ENCODE measurements at places on chromosomes 12 and 14.
A peak's percentile ranks its signal among the peaks of the same experiment; 100 is the strongest.

DNA sequence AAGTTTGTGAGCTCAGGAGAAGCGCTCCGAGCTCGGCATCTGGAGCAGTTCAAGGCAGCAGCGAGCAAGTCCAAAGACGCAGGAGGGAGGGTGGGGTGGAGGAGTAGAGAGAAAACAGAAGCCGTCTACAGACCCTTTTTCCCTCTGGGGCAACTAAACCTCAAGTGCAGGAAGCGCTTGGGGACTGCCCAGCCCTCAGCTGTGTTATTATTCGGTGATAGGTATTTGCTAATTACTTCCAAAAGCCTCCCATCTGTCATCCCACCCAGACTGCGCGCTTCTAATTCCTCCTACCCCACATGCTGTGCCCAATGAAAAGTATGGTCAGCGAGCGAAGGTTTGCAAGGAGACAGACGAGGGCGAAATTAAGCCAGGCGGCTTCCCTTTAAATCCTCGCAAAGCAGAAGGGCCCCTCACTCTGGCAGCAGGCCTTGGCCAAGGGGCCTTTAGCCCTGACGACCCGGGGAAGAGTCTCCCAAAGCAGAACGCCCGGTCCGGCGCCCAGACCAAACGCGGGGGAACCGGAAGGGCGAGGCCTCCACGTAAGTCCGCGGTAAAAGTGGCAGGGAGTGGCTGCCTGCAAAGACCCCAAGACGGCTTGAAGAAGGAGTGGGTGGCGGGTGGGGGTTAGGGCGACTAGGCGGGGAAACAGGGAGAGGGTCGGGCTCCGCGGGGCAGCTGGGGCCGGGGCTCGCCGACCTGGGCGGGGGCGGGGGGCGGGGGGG lies 507 bp upstream of the CD9 start:
- no peak for DNase-seq

GRCh38 chr12:113874999-113875561 lies 91.0 kb downstream of the RBM19 start:
- no peak for DNase-seq

GRCh38 chr12:51850965-51851299 lies 2.4 kb upstream of the FIGNL2 start:
- DNase-seq: no peak

- DNase-seq: peak; percentile 72
These were observed 46.8 kb downstream of the TMEM117 start for GRCh38 chr12:43882578-43883178.

DNA sequence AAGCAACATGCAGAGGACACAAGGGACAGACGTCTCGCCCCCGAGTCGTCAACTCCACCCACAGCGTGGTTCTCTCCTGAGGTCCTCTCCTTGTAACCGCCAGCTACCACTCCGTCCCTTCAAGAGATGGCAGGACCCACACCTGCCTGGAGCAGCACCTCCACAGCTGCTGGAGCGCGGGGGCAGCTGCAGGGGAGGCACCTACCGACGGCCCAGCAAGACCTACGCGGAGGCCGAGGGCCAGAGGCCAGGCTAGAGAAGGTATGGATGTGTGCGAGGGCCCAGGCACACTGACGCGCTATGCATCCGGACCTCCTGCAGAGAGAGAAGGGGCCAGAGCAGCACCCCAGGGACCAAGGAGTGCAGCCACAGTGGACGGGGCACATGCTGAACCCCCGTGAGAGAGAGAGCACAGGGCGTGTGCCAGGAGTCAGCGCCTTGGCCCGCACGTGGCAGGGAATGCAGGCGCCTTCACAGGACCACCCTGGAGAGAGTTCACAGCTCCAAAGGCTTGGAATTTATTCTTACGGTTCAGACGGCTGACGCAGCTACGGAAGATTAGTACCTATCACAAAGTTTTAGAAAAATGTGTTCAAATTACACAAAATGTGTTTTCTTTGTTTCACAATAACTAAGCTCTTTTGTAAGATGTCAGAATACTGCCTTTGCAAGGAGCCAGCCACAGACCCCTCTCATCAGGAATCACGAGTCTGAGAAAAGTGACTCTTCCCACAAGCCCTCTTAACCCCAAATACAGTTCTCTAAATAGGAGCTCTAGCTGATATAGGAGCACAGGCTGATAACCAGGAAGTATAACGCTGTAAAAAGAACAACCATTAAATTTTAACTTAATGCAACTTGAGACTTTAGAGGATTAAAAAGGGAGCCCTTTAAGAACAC lies 36.8 kb downstream of the CDC42BPB start:
- no peak for DNase-seq

DNA sequence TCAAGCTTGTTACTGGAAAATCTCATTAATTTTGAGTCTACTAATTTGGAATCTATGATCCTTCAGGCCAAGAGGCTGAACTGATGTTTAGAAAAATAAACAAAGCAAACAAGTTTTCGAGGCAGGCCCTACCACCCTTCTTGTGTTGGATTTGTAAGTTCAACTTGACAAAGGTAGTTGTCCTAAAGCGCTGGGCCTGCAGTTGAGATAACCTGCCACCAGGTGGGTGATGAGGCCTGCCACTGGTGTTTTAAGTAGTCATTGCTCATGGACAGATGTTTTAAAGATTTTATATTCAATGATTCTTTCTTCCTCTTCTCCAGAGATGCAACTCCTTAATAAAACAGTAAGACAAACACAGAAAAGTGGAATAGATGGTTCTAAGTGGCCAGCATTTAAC lies 19.4 kb downstream of the ACVRL1 start:
- DNase-seq: no peak

GRCh38 chr12:126914170-126914793 lies 1352.7 kb upstream of the TMEM132C start:
- no peak for DNase-seq

DNA sequence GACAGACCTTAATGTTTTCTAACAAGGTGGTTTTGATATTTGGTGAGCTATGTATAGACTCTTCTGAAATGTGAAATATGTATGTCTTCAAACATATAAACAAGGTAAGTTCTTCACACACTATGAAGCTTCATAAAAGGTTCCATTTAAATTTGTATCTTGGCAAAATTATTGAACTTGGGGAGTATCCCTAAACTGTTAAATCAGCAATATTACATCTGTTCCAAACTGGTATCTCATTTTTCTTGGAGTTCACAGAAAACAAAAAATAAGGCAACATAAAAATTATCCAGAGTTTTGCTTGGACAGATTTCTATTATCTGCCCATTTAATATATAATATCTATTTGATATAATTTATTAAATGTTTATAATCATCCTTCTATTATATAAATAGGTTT lies 62.4 kb downstream of the TAOK3 start:
- no peak for DNase-seq

- no peak for DNase-seq
These were observed 93.9 kb upstream of the OVCH1 start for GRCh38 chr12:29591140-29592020.

- no peak for DNase-seq
These were observed 26.6 kb downstream of the DCN start for GRCh38 chr12:91155990-91156389.

- no peak for DNase-seq
These were observed 526 bp upstream of the MRPL42 start for GRCh38 chr12:93466625-93467350.

GRCh38 chr14:68341411-68342212 lies 451.3 kb downstream of the ZFP36L1 start:
- no peak for DNase-seq

- no peak for DNase-seq
These were observed 102.7 kb upstream of the FKBP4 start for GRCh38 chr12:2692080-2692479.

DNA sequence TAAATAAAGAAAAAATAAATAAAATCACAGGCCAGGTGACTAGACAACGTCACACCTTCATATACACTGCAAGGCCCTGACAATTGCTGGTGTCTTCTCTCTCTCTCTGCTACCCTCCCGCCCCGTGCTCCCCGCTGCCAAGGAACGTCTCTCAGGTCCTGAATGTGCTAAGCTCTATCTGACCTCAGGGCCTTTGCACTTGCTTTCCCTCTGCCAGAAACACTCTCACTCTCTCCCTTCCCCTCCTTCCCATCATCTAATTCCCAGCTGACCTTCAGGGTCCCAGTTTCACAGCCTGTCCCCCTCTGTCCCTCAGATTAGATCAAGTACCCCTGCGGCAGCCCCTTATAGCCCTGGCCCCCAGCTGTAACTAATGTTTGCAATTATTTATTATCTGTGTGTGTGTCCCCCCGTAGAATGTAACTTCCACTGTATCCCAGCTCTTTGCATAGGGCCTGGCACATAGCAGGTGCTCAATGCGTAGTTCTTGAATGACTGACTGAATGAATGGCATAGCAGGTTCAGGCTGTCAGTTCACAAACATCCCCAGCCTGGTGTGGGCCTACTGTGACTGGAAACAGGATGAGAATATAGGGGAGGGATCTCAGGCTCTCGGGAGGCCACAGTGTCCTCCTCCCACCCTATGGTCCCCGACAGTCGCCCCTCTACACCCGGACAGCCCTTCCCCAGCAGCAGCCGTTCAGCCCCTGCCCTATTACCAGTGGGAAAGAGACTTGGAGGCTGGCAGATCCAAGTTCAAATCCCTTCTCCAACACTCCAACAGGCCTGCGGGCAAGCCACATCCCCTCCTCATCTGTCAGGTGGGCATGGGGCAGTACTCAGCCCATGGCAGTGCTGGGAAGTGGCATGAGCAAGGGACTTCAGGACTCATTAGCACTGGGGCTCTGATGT lies 6.6 kb downstream of the BEGAIN start:
- no peak for DNase-seq

DNA sequence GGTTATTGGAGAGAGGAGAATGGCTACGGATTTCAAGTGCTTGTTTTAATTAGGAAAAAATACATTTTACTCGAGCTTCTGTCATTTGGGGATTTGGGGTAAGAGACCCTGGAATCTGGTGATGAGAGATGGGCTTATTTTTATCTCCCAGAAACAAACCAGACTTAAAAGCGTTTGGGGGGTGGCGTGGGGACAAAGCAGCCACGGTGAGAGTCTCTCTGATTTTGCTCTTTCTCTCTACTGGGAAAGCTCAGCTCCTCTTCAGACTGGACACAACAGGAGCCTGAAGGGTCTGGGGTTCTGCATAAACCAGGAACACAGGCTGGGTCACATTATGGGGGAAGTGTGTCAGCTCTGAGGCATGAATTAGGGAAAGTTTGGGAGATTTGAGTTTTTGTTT lies 3.8 kb downstream of the VSX2 start:
- no peak for DNase-seq

- DNase-seq: no peak
These were observed 18.8 kb downstream of the KNTC1 start for GRCh38 chr12:122545855-122546254.

- DNase-seq: no peak
These were observed 5.6 kb upstream of the GOLGA3 start for GRCh38 chr12:132834181-132834711.

- DNase-seq: peak; percentile 69
These were observed 30.9 kb upstream of the IRF2BPL start for GRCh38 chr14:77059276-77059915.

DNA sequence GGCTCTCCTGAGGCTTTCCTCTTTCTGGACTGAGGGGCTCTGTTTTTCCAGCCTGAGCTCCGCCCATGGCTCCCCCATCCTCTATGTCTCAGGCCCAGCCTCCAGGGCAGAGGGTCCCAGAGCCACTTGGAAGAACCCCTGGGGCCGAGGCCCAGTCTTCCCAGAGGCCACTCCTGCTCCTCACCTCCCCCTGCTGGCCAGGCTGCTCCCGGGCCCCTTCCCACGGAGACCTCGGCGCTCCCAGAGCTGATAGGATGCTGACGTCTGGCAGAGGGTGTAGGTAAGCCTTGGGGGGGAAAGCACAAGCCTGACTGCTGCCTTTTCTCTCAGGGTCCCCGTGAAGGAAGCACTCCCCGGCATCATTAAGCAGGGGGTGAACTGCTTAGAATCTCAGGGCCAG lies 51.4 kb downstream of the ERH start:
- no peak for DNase-seq

DNA sequence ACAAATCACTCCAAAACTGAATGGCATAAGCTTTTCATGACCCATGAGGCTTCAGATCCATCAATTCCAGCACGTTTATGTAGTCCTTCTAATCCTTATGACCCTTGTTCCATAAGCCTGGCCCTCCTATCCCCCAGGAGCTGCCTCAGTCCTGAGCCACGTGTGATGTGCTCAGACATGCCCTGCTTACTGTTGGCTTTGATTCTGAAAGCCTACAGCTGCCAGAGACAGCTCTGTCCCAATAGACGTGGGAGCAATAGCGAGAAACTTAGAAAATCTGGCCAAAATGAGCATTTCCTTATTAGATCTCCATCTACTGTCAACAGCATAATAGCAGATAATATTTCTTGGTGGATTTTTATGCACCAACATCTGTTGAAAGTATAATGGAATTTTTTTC lies 33.2 kb downstream of the DUSP6 start:
- no peak for DNase-seq

DNA sequence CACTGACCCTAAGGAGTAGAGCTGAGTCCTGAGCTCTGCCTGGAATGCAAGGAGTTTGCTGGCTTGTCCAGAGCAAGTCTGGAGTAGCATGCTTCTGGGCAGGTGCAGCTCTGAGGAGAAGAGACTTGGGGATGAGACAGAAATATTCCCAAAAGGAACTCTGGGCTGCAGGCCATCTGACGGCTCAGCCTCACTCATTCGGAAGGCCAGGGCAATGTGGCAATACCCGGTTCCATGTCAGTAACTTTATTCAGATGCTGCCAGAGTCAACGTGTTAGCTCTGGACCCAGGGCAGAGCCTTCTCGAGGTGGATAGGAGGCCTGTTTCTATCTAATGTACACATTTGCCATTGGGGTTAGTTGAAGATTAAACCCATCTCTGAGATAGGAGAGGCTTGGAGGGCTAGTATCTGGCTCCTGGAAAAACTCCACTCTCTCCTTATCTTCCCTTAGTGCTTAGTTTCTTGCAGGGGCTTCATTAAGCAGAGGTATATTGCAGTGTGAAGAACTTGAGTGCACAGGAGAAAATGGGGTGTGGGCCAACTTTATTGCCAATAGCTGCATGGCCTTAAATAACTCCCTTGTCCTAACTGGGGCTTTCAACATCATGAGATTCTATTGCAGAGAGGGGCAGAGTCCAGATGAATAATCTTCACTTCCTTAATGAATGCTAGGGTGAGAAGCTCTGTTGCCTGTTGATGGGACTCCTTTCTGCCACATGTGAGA lies 65.6 kb downstream of the NTF3 start:
- DNase-seq: no peak

GRCh38 chr12:26813812-26814211 lies 19.2 kb downstream of the ITPR2 start:
- DNase-seq: no peak

GRCh38 chr12:28618772-28619171 lies 428.5 kb downstream of the CCDC91 start:
- no peak for DNase-seq

DNA sequence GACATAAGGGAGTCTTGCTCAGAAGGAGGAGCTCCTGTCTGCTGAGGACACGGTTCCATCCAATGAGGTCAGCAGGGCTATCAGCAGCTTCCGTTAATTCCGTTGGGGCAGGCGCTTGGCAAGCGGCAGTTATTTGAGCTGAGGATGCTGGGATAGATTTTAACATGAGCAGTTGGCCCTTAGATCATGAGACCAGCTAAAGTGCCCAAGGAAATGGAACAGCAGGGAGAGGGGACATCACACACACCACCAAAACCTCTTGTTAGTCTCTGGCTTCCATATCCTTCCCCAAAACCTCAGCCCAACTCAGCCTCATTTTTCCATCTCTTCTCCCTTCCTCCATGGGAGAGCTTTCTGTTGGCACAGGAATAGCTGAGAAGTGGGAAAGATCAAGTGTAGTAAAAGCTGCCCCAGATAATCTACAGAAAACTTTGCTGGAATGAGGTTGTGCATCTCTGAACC lies 138.7 kb upstream of the PZP start:
- DNase-seq: no peak
